Memory B cell (primary cell): ENCODE measurements at places on chromosomes 7 and 10.

DNA sequence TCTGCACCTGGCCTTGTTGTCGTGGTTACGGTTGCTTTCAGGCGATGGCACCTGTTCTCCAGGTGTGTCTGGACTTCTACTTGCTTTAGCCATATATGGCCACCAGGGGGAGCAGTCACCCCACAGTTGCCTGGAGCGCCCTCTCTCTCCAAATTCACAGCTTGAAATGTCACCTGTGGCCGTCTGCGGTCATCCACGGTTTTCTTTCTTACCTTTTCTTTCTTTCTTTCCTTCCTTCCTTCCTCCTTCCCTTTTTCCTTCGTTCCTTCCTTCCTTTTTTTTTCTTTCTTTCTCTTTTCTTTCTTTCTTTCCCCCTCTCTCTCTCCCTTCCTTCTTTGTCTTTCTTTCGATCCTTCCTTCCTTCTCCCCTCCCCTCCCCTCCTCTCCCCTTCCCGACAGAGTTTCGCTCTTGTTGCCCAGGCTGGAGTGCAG, 150.5 kb upstream of the VKORC1L1 start:
- peaks cover 8% of the 10 kb centered on the region for H3K4me1 ChIP-seq
- peaks cover 4% of the 10 kb centered on the region for H3K36me3 ChIP-seq
- H3K27me3 ChIP-seq, result no peaks in the 10 kb centered on the region

GRCh38 chr7:34823650-34824258, 165.7 kb downstream of the NPSR1 start:
- no peak overlapping the region for H3K27ac ChIP-seq
- DNase-seq, result peak; percentile 16
- H3K27me3 ChIP-seq, result peaks cover 5% of the 10 kb centered on the region
- no peak overlapping the region for H3K4me3 ChIP-seq
- H3K36me3 ChIP-seq, result no peaks in the 10 kb centered on the region
- no peaks in the 10 kb centered on the region for H3K4me1 ChIP-seq

GRCh38 chr7:94907811-94908322, 473 bp downstream of the PPP1R9A start:
- peaks cover 7% of the 10 kb centered on the region for H3K4me1 ChIP-seq
- H3K4me3 ChIP-seq, result peak overlapping the region; percentile 72
- H3K27ac ChIP-seq, result no peak overlapping the region
- H3K27me3 ChIP-seq, result peaks cover 14% of the 10 kb centered on the region

- H3K4me3 ChIP-seq, result no peak overlapping the region
- no peaks in the 10 kb centered on the region for H3K36me3 ChIP-seq
- peaks cover 2% of the 10 kb centered on the region for H3K27me3 ChIP-seq
Measured at GRCh38 chr7:28296571-28297483, 115.5 kb upstream of the CREB5 start.

DNA sequence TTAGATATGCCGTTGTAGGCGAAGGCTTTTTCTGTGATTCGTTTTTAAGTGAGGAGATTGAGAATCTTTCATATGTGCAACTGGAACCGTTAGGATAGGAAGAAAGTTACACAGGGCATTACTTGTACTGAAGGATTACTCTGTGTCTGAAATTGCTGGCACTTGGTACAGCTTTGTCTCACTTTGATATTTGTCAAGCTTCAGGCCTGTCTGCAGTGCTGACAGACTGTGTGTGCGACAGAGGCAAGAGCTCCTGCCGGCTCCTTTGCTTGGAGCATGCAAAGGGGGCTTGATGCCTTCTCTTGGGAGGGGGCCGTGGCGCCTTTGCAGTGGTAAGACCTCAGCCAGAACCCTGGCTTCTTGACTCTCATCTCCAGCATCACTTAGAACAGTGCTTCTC, 45.8 kb downstream of the CCNY start:
- H3K27ac ChIP-seq, result no peak overlapping the region
- peaks cover 34% of the 10 kb centered on the region for H3K4me1 ChIP-seq
- no peak overlapping the region for H3K4me3 ChIP-seq
- H3K27me3 ChIP-seq, result no peaks in the 10 kb centered on the region
- DNase-seq, result no peak

GRCh38 chr10:78991187-78991586, 77.6 kb upstream of the ZMIZ1 start:
- no peaks in the 10 kb centered on the region for H3K36me3 ChIP-seq
- peaks cover 13% of the 10 kb centered on the region for H3K4me1 ChIP-seq
- no peak overlapping the region for H3K4me3 ChIP-seq
- H3K27me3 ChIP-seq, result peaks cover 10% of the 10 kb centered on the region

- no peak for DNase-seq
- no peaks in the 10 kb centered on the region for H3K27me3 ChIP-seq
- H3K4me1 ChIP-seq, result peaks cover 20% of the 10 kb centered on the region
- H3K4me3 ChIP-seq, result no peak overlapping the region
Measured at GRCh38 chr7:87872346-87872745, 3.8 kb downstream of the SLC25A40 start.

DNA sequence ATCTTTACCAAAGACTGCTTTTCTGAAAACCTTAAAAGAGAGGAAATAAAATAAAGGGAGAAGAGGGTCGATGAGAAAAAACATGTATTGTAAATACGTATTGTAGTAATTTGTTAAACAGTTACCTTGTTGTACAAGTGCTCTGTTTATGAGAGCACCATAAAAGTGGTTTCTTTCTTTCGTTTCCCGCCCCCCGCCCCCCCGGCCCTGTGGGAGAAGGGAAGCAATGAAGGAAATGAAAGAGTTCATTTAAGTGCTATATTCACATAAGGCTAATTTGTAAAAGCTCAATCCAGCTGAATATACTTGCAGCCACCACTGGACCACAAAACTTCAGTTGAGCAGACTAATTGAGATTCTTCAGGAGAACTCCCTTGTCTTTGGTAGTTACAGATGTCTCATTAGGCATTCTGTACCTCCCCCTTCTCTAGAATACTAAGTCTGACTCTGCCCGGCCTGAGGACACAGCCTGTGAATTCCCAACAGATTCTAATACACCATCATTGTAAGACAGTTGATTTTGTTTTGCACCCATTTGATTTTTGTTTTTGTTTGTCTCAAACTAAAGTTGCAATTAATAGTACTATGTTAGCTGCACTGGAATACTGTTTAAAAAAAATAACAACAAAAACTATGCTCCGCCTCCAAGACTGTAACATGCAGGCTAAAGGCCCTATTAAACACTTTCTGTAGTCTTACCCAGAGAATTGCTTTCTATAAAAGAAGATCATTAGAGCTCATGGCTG, 124.9 kb downstream of the ARHGAP12 start:
- DNase-seq, result no peak
- no peaks in the 10 kb centered on the region for H3K27me3 ChIP-seq
- peaks cover 5% of the 10 kb centered on the region for H3K4me1 ChIP-seq
- no peak overlapping the region for H3K4me3 ChIP-seq
- H3K36me3 ChIP-seq, result peaks cover 10% of the 10 kb centered on the region

DNA sequence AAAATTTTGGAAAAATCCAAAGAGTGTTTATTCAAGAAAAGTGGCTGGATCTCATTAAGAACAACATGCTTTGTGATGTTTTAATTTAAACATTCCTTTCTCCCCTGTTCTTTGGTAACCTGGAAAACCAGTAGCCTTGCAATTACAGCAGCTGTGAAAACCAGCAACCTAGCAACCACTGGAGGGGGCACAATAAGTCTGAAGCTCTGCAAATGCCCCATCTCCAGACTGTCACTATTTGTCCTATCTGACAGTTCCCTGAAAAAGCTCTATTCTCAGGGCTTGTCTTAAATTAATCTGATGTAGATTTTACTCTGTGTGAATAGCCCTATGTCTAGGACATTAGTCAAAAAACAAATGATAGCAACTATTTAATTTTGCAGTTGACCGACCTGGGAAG, 137.6 kb upstream of the THSD7A start:
- no peaks in the 10 kb centered on the region for H3K27me3 ChIP-seq
- no peak overlapping the region for H3K4me3 ChIP-seq

GRCh38 chr10:14757394-14757793, 17.3 kb downstream of the FAM107B start:
- H3K27me3 ChIP-seq, result no peaks in the 10 kb centered on the region
- H3K4me3 ChIP-seq, result no peak overlapping the region
- no peaks in the 10 kb centered on the region for H3K36me3 ChIP-seq
- peaks cover 10% of the 10 kb centered on the region for H3K4me1 ChIP-seq
- H3K27ac ChIP-seq, result no peak overlapping the region

GRCh38 chr10:76679030-76679429, 958.6 kb downstream of the KCNMA1 start:
- DNase-seq, result no peak
- no peak overlapping the region for H3K27ac ChIP-seq
- no peak overlapping the region for H3K4me3 ChIP-seq
- no peaks in the 10 kb centered on the region for H3K4me1 ChIP-seq
- no peaks in the 10 kb centered on the region for H3K36me3 ChIP-seq

- H3K27me3 ChIP-seq, result peaks cover 2% of the 10 kb centered on the region
- H3K36me3 ChIP-seq, result peaks cover 5% of the 10 kb centered on the region
- no peak overlapping the region for H3K4me3 ChIP-seq
Measured at GRCh38 chr10:129809431-129809830, 154.6 kb downstream of the EBF3 start.

DNA sequence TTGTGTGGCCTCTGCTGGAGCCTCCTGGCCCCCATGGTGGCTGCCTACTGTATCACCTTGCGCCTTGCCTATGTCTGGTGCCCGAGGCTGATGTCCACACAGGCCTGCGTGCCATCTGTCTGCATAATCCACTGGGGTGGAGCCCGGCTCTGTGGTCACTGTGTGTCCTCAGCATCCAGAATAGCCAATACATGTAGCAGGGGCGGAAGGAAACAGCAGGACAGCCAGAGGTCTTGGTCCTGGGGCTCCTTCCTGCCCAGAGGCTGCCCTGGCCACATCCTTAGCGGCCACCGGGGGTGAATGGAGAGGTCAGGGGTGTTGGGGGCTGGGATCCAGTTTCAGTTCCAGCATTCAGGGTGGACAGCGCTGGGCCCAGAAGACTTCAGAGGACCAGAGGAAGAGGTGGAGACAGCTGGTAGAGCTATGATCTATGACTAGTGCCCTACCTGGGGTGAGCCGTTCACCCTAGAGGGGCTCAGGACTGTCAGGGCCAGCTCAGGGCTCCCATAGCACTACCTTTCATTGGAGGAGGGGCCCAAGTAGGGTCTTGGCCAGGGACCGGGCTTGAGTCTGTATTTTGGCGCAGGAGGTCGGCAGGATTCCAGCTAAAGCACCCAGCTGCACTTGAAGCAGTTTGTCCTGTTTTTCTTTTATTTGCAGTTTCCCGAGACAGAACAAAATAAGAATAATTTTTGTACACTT, 15.9 kb downstream of the YKT6 start:
- no peak overlapping the region for H3K4me3 ChIP-seq
- peaks cover 9% of the 10 kb centered on the region for H3K4me1 ChIP-seq
- DNase-seq, result no peak
- H3K27me3 ChIP-seq, result no peaks in the 10 kb centered on the region
- no peak overlapping the region for H3K27ac ChIP-seq
- H3K36me3 ChIP-seq, result no peaks in the 10 kb centered on the region

GRCh38 chr10:926075-926698, 5.3 kb downstream of the LARP4B start:
- H3K27me3 ChIP-seq, result no peaks in the 10 kb centered on the region
- no peak for DNase-seq
- H3K36me3 ChIP-seq, result peaks cover 9% of the 10 kb centered on the region
- H3K27ac ChIP-seq, result no peak overlapping the region

DNA sequence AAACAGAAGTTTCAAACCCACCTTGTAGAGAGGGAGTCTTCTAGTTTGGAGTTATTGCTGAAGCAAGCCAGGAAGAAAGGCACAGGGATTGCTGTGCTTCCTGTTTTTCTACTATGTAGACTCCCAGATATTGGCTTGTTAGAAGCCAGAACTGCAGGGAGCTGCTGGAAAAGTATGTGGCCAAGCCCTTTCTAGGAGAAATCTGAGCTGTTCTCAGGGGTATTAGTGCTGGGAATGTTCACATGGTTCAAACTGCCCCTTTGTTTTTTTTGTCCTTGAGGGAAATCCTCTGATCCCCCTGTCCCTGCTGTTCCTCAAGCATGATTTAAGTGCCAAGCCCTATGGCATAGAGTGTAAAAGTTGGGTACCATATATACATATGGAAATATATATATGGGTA, 184.0 kb downstream of the CCDC7 start:
- H3K27me3 ChIP-seq, result no peaks in the 10 kb centered on the region
- H3K4me1 ChIP-seq, result no peaks in the 10 kb centered on the region
